Fibroblast of skin of right biceps (primary cell): ENCODE measurements at places on chromosomes 1 and 21.

DNA sequence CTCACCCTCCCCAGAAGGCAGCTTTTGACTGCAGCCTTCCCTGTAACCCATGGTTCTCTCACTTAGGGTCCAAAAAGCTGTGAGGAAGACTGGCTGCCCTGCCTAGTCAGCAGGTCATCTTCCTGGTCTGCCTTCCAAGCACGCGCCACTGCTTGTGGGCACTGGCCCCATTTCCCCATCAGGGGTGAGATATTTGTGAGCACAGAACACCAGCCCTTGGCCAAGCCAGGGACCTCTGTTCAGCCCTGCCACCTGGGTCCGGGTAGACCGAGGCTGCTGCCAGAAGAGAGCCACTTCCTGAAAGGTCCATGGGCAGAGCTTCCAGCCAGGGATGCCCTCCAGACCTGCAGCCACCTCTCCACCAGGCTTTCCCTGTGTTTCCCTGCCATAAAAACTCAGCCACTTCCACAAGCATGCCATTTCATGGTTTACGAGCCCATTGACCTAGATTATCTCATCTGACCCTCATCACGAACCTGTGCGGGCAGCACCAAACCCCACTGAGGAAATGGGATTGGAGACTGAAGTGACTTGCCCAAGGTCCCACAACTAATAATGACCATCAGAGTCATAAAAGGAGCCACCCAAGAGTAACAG is 40.5 kb downstream of the GLIS1 start:
- DNase-seq: no peak

DNA sequence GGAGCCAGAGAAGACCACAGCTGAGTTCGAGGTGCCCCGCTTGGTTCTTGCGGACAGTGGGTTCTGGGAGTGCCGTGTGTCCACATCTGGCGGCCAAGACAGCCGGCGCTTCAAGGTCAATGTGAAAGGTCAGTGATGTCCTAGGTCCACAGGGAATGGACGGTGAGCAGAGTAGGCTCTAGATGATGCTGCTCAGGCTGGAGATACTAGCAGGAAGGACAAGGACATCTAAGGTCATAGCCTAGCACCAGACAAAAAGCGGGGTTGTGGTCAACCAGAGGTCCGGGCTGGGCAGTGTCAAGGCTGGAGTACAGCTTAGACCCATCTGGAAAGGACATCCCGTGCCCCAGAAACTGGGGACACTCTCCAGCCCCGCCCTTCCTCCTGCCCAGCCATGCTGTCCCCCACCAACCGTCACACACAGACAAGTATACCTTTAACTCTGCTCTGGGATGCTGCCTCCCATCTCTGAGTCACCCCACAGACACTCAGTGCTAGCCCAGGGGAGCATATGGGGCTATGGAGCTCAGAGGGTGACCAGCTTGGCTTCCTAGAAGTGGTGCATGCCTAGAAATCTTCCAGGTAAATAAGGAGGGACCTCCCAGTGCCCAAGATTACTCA is 8.7 kb downstream of the TIE1 start:
- DNase-seq: no peak

DNA sequence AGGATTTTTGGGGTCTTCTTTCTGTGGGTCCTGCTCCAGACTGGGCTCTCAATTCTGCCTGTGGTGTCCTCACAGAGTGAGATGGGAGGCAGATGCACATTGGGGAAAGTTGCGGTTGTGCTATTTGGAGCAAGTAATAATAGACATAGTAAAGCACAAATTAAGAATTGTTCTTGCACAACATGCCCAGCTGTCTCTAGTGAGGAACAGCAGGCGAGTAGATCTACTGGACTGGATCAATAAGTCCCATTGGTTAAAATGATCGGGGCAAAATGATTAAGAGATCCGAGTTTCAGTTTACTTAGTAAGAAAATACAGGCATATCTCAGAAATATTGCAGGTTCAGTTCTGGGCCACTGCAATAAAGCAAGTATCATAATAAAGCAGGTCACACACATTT is 448.3 kb upstream of the PROX1 start:
- no peak for DNase-seq

DNA sequence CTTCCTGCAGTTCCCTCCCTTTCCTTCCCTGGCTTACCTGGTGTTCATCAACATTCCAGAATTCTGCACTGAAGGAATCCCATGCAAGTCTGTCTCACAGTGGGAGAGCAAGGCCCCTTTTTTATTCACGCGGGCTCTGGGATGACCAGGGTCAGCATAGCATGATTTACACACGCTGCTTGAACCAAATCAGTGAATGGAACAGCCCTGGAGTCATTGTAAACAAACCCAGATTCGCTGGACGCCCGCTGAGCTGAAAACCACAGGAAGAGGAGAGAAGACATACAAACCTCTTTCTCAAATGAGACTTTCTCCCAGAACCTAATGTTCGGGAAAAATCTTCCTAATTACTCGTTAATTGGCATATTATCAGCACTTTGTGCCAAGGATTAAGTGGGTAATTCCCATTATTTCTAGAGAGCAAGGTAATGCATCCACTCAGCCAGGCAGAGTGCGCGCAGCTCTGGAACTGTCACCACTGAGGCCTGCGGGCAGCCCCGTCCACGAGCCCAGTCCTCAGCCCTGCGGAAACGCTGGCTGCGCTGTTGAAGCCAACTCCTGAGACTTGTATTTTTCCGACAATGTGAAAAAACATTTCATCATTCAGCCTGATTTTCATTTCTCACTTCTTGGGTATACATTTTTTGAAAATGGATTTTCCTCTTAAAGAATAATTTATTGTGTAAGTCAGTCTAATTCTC is 140.0 kb downstream of the ETS2 start:
- DNase-seq: no peak

DNA sequence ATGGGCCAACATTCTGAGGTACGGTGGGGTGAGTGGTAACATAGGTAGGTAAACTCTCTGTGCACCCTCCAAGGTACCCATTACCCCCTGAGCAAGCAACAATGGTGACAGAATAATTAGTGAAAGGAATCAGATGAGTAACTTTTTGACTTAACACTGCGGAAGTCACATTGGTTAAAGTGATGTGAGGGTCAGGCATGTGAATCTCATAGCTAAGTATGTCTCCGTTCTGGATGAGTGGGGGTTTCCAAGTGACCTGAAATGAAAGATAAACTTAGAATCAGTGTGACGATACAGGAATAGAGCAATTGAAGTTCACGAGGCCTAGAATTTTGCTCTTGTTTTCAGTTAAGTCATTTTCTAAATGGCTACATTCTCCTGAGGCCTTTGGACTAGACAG is 311.7 kb downstream of the KCTD3 start:
- no peak for DNase-seq

DNA sequence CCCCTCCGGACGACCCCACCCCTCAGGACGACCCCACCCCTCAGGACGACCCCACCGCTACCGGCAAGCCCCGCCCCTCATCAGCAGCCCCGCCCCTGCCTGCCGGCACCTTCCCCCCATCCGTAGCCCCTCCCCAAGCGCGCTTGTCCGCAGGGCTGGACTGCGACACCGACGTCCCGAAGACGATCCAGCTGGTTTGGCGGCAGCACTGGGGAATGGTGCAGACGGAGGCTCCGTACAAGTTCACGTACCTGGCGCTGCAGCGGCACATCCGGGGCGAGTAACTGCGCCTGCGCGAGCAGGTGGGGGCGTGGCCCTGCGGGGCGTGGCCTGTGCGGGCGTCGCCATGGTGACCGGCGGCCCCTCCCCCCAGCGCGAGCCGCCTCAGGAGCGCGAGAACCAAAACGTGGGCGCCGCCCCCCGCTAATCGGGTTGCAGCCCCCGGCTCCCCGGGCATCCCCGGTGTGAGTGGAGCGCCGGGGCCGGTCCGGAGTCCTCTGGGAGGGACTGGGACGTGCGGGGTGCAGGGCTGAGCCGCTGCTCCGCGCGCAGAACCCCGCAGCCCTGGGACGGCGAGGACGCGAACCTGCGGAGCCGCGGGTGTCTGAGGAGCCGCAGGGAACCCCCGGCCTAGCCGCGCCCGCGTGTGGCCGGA is 4.9 kb downstream of the RNF223 start:
- peak; percentile 52 for DNase-seq

DNA sequence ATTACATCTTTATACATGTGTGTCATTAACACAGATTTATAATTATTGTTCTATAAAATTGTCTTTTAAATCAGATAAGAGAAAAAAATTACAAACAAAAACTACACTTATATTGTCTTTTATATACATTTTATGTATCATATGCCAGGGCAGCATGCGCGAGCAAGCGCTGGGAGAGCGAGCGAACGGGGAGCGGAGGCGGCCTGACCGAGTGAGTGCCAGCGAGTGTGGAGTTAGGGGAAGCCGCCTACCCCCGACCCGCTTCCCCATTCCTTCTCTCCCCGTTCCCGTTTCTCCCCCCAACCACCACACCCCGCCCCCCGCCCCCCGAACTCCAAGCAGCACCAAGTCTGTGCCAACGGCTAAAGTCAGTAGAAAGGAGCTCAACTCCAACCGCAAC is 23.0 kb upstream of the SLAMF1 start:
- DNase-seq: no peak
